8988T (cell line): ENCODE measurements at places on chromosomes 11 and 22.

DNA sequence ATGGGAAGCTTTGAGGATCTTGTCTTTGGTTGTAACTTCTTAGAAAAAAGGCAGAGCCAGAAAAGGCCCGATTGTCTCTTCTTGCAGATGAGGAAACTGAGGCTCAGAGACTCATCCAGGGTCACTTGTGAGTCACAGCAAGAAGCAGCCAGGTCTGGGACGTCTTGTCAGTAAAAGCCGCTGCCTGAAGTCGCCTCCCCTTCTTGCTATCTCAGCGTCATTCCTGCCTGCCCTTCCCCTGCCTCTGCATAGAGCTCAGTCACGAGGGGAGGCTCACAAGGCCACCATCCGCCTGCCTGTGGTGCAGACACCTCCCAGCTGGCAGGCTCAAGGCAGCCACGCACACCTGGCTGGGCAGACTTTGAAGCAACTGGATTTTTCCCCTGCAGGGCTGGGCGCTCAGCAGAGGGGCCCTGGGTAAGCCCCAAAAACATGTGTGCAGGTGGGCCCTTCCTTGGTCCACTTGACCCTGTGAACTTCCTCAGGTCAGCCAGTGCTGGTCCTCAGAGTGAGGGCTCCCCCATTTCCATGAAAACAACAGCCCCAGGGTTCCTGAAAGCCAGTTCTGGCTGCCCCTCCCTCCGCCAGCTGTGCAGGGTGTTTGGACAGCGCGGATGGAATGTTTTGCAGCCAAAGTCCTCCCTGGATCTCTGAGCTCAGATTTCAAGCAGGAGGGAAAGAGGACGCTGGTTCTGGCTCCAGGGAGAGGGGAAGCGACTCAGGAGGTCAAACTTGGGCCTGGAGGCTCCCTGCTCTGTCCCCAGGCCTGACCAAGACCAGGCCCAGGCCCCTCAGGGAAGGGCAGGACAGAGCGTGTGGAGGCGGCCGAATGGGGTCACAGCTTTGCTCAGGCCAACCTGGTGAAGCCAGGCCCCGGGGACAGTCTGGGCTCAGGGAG, 6.0 kb upstream of the RAB3IL1 start:
- DNase-seq: no peak

DNA sequence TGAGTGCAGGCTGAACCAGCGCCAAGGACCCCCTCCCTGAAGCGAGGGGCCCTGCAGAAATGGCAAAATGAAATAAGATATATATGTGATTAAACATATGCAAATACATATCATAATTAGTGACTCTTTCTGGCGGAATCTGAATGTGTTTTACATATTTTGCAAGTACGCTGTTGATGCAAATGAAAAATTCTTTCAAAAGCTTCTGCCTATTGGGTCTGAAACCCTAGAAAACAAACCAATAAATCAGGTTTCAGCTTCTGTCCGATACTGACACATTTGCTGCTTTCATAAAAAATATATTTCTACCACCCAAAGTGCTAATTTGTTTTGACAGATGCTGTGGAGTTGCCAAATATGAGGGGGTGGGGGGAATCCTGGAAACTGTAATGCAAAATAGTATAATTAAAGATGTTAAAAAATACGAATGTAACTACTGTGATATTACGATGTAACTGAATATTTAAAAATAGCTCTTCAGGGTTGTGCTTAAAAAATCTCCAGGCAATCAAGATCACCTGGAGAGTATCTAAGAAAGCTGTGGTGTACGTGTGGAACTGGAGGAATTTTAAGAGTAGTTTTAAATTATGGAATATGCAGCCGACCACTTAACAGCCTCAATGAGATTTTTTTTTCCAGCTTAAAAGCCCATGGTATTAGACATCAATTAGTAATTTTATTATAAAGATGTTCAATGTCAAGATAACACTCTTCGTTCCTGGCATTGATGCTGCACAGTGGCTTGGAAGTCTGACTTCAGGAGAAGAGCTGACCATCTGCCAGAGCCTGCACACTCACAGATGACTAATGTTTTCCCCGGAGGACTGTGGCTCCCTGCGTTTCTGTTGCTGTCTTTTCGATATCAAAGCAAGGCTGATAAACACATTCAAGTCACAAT, 122.2 kb upstream of the RCN1 start:
- DNase-seq: no peak

DNA sequence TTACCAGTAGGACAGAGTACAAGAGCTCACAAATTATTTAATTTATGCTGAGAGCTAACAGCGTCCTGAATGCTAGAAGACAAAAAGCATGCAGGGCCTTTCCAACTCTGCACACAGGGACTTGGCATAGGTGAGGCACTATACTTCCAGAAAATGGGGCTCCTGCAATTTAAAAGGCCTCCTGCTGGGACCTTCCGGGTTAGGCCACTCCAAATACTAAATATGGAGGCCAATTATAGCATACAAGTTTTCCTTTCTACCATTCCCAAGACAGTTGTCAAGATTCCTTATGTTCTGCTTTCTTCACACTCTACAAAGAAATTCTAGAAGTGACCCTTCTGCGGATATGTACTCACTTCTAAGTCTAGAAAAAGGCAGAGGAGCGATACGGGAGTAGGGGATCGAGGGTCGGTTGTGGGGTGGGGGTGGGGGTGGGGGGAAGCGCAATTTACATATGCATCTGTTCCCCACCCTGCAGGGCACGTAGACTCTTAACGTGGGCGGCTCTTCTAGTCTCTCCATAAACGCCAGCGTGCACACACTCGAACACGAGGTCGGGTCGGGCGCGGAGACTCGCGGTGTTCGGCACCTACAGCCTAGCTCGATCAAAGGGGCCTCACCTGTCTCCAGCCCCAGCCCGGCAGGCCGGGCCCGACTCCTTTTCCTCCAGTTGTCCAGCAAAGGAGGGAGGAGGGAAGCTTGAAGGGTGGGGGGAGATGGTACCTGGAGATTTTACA, 728 bp downstream of the DCUN1D5 start:
- DNase-seq: no peak

DNA sequence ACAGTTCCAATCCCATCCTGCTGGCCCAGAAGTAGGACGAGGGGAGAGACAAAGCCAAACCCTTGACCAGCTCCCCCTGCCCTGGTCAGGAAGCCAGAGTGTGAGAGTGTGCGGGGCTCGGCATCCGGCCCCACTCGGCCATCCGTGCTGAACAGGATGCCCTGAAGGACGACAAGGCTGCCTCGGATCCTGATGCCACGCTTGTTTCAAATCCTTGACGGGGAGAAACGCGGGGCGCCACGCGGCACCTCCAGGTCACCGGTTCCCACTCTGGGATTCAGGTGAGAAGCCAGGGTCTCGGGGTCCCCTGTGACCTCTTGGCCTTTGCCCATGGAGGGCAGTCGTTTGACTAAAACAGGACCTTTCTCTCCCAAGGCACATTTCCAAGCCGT, 167.8 kb downstream of the BRD1 start:
- DNase-seq: no peak

DNA sequence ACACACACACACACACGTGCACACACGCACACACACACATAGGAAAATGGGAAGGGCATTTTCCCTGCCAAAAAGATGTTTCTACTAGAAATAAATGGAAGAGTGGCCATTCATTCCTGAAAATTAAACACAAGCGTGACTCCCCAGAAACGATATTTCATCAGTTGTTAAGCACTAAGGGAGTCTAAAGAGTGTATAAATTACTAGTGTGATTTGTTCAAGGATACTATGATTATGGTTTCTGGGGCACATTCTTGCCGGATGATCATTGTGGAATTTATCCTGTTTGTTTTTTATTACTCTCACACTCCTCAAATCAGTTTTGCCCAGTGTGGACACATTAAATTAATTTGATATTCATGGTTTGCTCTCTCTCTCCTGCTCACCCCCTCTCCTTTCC, 16.4 kb upstream of the AMOTL1 start:
- DNase-seq: no peak

DNA sequence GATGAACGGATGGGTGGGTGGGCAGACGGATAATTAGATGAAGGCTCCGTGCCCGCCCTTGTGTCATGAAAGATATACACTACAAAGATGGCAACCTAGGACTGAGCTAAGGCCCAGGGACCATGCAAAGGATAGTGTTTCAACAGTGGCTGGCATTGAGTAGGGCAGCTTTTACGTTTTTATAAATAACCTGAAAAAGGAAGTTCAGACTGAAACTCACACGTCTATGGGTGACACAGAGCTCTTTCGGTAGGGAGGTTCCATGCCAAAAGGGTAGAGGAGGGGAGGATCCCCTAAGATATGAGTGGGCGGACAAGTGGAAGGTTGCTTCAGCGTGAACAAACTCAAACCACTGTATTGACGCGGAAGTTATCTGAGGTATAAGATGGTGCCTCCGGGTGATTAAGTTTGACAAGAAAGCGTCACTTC, 90.5 kb downstream of the UBASH3B start:
- no peak for DNase-seq

DNA sequence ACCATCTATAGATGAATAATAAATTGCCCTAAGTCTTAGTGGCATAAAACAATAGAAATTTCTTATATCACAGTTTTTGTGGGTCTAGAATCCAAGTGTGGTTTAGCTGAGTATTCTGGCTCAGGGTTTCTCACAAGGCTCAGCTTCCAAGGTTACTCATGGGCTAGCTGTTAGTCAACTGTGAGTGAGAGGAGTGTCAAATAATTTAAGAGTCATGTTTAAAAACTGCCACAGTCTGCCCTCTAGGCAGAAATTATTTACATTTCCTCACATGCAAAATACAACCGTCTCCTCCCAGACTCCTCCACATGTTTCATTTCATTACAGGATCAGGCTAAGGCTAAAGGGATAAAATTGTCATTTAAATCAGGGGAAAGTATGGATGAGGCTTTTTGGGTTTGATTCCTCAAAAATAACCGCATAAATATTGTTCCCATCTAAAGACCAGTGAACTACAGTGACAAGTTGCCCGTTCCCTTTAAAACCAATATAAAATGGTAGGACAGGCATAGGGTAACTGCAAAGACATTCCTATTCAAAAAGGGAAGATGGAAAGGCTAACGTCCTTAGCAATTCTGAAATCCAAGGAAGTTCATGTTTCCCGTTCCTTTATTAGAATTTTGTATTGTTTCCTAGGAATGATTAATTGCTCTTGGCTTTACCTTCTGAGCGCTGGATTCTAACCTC, 324.3 kb downstream of the DYNC2H1 start:
- DNase-seq: no peak

DNA sequence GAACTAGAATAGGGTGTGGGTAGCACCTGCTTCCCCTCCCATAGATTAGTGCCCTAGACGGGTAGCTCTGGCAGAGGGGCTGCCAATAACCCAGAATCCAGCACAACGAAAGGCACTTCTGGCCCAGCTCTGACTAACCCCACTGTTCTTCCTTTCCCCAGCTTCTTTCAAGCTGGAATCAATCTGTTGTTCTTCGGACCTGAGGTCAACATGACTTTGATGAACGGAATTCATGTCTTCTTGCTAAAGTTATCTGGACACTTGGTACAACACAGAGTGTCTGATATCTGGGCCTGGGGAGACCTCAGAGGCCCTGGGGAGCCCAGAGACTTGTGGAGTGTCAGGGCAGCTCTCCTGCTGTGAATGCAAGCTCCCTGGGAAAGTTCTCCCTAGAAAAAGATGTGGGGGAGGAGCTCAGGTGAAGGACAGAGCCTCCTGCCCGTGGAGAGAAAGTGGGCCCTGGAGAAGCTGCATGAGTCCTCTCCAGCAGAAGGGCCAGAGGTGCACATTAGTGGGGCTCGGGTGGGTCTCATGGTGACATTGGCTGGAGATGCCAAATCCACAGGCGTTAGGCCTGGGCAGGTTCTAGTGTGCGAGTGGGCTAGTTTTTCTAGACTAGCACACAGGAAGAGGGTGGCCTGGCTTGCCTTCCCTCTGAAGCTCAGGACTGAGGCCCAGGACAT, 6.3 kb downstream of the KCNJ11 start:
- DNase-seq: no peak

GRCh38 chr11:6568191-6568918, 35.1 kb downstream of the RRP8 start:
- no peak for DNase-seq

- DNase-seq: no peak
Observed at GRCh38 chr11:19084661-19085315, 24.3 kb upstream of the MRGPRX2 start.

DNA sequence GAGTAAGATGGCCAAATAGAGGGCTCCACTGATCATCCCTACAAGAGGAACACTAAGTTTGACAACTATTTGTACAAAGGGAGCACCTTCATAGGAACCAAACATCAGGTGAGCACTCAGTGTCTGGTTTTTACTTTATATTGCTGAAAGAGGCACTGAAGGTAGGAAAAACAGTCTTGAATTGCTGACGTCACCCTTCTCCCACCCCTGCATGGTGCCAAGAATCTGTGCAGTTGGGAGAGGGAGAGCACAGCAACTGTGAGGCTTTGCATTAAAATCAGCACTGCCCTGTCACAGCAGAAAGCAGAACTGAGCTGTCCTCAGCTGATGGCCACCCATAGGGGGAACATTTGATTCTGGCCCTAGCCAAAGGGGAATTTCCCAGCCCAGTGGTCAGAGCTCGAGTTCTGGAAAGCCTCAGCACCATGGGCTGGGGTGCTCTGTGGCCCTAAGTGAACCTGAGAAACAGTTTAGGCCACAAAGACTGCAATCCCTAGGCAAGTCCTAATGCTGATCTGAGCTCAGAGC, 37.9 kb downstream of the PIWIL3 start:
- no peak for DNase-seq

- DNase-seq: no peak
Observed at GRCh38 chr11:27174021-27174420, 133.4 kb downstream of the BBOX1 start.

GRCh38 chr11:134746609-134747008, 334.6 kb upstream of the B3GAT1 start:
- no peak for DNase-seq

DNA sequence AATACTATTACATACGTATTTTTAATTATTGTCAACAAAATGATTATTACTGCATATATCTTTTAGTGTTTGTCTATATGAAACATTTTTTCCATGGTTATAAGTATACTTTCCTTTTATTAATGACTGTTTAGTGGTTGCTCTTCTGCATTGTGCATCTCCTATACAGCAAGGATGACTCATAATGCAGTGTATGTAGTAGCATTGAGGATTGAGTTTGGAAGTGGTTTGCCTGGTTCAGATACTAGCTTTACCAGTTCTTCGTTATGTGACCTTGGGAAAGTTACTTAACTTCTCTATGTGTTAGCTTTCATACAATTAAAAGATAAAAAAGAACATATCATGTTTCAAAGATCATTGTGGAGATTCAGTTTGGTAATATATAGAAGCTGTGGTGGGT, 44.1 kb downstream of the CHORDC1 start:
- no peak for DNase-seq

GRCh38 chr22:32571761-32572160, 97.2 kb downstream of the FBXO7 start:
- DNase-seq: no peak

- no peak for DNase-seq
Observed at GRCh38 chr11:102615894-102616432, 9.2 kb downstream of the MMP20 start.

DNA sequence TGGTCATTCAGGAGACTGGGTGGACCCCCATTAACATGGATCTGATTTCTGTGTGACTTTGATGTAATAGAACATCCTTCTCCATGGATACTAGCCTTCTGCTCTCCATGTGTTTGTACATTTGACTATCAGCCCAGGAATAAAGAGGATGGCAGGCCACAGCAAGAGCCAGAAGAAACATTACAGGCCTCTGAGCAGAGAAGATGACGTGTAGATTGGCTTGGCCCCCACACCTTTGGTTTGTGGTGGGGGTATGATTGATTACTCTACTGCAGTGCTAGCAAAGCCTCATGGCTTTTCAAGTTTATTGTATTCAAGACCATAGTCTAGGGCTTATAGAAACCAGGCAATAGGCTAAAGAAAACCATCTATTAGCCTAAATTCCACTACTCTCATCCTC, 77.0 kb downstream of the GRAMD1B start:
- DNase-seq: no peak
